Cardiac muscle cell (in vitro differentiated cells and primary cell): ENCODE measurements at places on chromosomes 16 and 17. TPM values are rescaled to one million over a fixed set of nuclear protein-coding genes. Genes with fewer than 3 reads are reported as not detected.

- no peak for DNase-seq
Observed at GRCh38 chr17:28484296-28484695, 10.9 kb downstream of the SLC13A2 start.

DNA sequence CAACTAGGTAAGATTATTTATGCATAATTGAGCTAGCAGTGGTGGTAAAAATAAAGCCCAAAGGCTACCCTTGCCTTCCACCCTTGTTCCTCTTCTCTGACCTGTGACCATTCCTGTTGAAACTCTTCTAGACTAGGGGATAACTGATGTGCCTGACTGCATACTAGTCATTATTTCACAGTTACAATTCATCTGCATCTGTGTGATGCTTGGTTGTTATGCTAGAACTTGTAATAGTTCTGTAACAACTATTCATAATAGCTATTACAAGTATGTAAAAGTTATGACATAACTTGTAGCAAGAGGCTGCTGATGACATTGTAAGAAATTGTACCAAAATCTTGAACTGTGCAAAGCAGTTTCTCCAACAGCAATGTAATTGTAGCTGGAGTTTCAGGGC, 2.4 kb upstream of the VAC14 start:
- DNase-seq = peak; percentile 29

The HOXB9 gene
- not detected in 2 replicates for polyA plus RNA-seq

- DNase-seq = no peak
Observed at GRCh38 chr16:25614716-25615265, 77.0 kb upstream of the HS3ST4 start.
